ENCODE measurements at places on chromosomes 12 and 14. TPM values are rescaled to one million over a fixed set of nuclear protein-coding genes. Genes with fewer than 3 reads are reported as not detected.

ZCRB1 gene
- polyA plus RNA-seq = 103 TPM

LPCAT3 gene
- polyA plus RNA-seq = 56.6 TPM

ZFYVE26 gene
- 18.9 TPM for polyA plus RNA-seq

- no peak for DNase-seq
These were observed 61.6 kb downstream of the GARIN6 start for GRCh38 chr12:99709116-99709515.

- no peak for DNase-seq
These were observed 34.5 kb downstream of the VDR start for GRCh38 chr12:47870175-47870781.

GRCh38 chr14:71566276-71566675 lies 366.0 kb upstream of the RGS6 start:
- no peak for DNase-seq

DNA sequence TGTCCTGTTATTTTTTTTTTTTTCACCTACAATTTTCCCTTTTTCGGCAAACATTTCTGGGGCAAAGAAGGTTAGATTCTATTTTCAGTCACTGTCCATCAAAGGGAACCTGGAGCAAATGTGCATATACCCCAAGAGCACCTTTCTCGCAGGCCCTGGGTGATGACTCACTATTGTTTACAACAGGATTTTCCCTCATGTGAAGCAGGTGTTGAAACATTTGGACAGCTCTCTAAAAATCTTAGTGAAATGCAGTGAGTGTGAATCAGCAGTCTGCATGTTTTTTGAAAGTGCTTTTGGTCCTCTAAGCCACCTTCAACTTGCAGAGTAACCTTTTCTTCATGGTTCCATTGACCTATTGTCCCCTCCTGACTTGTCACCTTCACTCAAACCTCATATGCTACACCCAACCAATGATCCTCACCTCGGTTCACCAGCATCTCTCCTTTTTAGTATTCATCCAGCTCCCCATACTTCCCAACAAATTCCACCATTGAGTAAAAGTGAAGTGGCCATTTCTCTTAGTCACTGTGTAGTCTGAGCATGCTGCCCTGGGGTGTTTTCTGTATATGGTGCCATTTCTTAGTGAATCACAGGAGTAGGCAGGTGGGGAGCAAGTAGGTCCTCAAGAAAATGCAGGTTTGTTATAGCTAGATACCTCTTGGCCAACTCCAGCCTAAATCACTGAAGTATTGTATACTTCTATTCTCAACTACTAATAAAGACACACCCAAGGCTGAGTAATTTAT lies 260.2 kb downstream of the BMP4 start:
- no peak for DNase-seq

- no peak for DNase-seq
These were observed 15.0 kb downstream of the SRP54 start for GRCh38 chr14:34997762-34998161.

GRCh38 chr12:113903381-113903863 lies 62.7 kb downstream of the RBM19 start:
- no peak for DNase-seq

- DNase-seq = no peak
These were observed 170.0 kb upstream of the PRMT8 start for GRCh38 chr12:3320881-3321509.

- DNase-seq = no peak
These were observed 19.7 kb upstream of the VSX2 start for GRCh38 chr14:74219277-74220205.

GRCh38 chr12:122167356-122167925 lies 6.6 kb downstream of the IL31 start:
- DNase-seq = no peak

DNA sequence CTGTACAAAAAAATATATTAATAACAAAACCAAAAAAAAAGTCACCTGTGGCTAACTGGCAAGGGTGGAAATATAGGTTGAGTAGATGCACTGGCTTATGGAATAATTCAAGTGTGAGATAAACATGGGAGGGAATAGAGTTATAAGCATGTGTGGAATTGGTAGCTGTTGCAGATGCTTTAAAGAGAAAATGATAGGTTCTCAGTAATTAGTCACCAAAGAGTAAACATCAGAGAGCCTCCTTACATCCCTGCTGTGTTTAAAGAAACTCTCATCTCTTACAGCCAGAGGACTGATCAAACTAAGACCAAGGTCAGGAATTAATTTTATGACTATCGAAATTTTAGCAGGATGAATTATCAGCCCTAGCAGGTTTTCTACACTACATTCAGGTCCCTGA lies 70.5 kb downstream of the EGLN3 start:
- DNase-seq = no peak

- no peak for DNase-seq
These were observed 23.9 kb downstream of the PRICKLE1 start for GRCh38 chr12:42565633-42566032.

- no peak for DNase-seq
These were observed 357.7 kb downstream of the BCAT1 start for GRCh38 chr12:24591079-24591626.
